Lower leg skin (tissue), 4 donors: ENCODE measurements at places on chromosomes 13 and 19.
A peak's percentile ranks its signal among the peaks of the same experiment; 100 is the strongest.

- no peak for DNase-seq
These were observed 75.1 kb downstream of the URI1 start for GRCh38 chr19:30017172-30017571.

- DNase-seq, result no peak
These were observed 36.4 kb downstream of the RNF6 start for GRCh38 chr13:26185720-26186117.

DNA sequence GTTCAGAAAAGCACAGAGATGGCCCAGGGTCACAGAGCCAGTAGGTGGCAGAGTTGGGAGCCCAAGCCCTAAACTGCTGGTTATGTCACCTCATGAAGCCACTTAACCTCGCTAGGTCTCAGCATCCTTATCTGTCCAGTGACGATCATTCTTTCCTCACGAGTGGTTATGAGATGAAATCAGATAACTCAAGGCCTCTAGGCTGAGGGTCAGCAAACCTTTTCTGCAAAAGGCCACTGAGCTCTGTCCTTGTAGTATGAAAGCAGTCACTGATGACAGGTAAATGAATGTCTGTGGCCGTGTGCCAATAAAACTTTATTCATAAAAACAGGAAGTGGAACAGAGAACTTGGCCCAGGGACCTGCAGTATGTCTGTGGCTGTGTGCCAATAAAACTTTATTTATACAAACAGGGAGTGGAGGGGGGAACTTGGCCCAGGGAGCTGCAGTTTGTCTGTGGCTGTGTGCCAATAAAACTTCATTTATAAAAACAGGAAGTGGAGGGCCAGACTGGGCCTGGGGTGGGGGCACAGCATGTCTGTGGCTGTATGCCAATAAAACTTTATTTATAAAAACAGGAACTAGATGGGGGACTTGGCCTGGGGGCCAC is 71.2 kb downstream of the GNG7 start:
- DNase-seq, result no peak

DNA sequence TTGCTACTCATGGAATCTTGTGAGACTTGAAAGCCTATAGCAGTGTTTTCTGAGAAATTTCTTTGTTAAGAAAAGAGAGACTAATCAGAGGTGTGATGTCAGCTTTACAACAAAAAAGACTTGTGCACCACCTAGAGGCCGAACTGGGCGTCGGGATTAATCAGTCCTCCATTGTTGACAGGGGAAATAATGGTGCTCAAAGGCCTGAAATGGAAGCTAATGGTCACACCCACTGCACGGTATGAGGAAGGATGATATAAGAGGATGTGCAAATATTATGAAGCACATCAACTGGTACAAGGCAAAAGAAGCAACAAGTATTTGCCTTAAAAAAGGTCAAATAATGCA is 480.2 kb upstream of the MIR17HG start:
- DNase-seq, result peak; percentile 84

DNA sequence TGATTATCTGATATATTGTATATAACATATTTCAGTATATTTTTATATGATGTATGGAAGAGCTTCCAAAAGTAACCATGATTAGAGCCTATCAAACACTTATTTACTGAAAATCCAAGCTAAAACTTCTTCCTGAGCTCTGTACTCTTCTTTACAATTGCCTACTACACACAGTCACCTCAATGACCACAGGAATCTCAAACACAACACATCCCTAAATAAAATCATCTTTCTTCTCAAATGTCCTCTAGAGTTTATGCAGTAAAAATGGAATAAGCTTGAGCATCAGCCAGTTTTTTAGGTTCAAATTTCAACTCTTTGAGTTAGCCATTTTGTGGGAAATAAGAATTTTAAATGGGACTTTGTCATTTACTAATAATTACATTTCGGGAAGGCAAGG is 102.6 kb upstream of the FNDC3A start:
- no peak for DNase-seq

DNA sequence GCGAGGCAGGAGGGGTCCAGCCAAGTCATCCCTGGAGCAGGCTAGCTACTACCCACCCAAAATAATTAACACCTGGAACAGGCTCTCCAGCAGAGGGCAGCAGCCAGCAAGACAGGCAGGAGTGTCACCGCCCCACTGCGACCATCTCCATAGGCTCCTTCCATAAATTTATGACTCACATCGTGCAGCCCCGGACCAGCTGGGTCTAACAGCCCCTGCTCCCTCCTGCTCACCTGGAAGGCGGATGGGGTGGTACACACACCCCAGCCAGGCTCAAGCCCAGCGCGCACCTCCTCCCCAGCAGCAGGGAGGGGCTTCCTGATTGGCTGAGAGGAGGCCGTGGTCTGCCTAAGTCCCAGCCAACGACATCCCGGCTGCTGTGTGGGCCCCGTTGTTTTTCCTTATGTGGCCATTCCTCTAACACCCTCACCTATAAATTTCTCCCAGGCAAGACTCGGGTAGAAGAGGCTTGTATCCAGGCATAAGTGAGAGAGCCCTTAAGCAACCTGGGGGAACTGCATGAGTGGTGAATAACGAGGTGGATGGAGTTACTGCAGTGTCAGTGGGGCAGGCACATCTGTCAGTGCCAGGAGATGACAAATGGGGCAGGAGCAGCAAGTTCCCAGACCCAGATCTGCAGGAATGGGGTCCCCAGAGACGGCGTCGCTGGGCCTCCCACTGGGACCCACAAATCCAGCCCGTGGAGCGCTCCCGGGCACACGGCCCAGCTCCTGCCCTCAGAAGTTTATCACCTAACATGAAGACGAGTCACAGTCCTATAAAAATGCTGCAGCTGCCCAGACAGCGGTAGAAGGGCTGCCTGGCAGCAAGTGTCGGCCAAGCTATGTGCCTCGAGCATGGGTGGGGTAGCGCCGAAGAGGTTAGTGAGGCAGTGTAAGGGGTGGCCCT is 43.1 kb downstream of the CEBPG start:
- DNase-seq, result no peak

GRCh38 chr13:112842343-112842856 is 126.6 kb upstream of the MCF2L start:
- DNase-seq, result no peak

DNA sequence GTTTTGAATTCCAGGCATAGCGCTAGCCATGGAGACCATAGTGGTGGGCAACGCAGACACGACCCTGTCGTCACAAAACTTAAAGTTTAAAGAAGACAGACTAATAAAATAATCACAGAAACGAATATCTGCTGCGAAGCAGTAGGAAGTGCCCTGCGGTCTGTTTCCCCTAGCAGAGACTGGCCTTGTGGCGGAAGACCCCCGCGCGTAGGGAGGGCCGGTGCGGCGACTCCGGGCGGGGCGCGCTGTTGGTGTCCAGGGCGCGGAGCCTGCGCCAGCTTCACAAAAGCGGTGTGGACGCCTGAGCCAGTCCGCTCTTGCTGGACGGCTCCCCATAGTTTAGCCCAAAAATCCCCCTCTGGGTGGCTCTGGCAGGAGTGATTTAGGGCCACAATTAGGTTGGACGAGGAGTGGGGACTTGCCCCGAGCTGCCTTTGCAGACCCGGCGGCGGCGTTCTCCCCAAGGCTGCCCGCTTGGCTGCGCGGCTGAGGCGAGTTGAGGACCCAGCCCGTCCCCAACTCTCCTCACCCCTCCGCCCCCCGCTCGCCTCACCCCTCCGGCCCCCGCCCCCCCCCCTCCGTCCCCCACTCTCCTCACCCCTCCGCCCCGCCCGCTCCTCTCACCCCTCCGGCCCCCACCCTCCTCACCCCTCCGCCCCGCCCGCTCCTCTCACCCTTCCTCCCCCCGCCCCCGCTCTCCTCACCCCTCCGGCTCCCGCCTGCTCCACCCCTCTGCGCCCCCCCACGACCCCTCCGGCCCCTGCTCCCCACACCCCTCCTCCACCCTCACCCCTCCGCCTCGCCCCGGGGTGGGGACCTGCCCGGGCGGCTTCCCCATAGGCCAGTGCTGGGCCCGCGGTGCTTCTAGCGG is 14.2 kb upstream of the LATS2 start:
- DNase-seq, result no peak

GRCh38 chr19:13260883-13261653 is 110.9 kb downstream of the IER2 start:
- DNase-seq, result peak; percentile 71

GRCh38 chr19:40216013-40216776 is 2.0 kb downstream of the TTC9B start:
- no peak for DNase-seq
